ENCODE measurements at places on chromosomes 7 and 10. TPM values are rescaled to one million over a fixed set of nuclear protein-coding genes. Genes with fewer than 3 reads are reported as not detected.

Gene GIMAP6
- total RNA-seq: 0.32 TPM

Gene CDHR3
- total RNA-seq: 1.4 TPM

Gene CYTH3
- total RNA-seq: 46.7 TPM

Gene TRIM50
- total RNA-seq: not detected

Gene HERPUD2
- total RNA-seq: 21.5 TPM

Gene FIGNL1
- 7.5 TPM for total RNA-seq

Gene INA
- total RNA-seq: 0.36 TPM

Gene REPIN1
- 48.1 TPM for total RNA-seq

Gene YAE1
- 19.0 TPM for total RNA-seq

Gene CACUL1
- total RNA-seq: 10.3 TPM

All from cardiac atrium fibroblast (primary cell).